ENCODE measurements at places on chromosomes 6 and 20.

DNA sequence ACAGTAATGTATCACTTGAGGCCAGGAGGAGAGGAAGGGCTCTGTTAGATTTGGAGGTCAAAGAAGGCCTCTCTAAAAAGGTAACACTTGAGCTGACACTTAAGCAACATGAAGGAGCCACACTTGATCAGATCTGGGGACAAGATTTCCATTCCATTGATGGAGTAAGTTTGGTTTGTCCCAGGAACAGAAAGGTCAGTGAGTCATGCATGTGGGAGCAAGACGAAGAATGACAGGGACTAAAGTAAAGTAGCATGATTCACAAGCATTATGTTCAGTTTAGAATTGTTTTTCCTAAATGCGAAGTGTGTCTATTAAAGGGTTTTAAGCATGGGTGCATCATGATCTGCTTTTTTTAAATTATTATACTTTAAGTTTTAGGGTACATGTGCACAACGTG is 47.4 kb downstream of the COL21A1 start:
- no peak for DNase-seq

DNA sequence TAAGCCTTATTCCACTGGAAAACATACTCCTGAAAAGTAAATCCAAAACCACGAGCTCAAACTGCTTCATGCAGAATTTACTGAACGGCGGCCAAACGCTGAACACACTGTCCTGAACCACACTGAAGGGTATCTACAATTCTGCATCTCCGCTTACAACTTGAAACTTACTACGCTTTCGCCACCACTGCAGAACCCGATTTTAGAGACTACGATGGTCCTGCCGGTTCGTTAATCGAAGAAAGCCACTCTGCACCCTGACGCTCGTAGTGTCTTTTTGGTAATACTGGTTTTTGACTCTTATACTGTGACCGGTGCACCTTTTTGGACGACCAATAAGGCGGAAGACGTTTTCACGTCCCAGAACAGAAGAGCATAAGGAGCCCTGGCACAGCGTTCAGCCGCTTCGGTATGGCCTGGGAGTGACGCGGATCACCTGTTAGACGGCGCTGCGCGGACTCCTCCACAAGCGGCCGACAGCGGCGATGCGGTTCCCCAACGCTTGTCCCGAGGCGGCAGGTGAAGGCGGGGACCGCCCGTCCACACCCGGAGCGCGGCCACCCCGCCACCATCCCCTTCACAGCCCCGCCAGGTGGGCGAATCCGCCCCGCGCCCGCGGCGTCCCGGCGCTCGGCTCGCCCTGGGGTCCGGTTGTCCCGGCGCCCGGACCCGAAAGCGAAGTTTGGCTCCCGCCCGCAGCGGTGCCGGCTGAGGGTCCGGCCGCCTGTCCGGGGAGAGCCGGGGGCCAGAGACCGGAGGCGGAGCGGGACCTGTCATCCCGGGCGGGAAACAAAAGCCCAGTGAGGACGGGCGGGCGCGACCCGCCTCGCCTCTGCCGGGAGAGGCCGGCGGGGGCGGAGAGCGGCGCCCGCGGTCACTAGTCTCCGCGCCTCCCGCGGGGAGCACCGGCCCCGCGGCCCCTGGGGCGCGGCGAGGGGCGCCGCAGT is 784 bp downstream of the FKBP5 start:
- DNase-seq, result peak; percentile 57

GRCh38 chr6:21026576-21027273 is 492.5 kb downstream of the CDKAL1 start:
- no peak for DNase-seq

DNA sequence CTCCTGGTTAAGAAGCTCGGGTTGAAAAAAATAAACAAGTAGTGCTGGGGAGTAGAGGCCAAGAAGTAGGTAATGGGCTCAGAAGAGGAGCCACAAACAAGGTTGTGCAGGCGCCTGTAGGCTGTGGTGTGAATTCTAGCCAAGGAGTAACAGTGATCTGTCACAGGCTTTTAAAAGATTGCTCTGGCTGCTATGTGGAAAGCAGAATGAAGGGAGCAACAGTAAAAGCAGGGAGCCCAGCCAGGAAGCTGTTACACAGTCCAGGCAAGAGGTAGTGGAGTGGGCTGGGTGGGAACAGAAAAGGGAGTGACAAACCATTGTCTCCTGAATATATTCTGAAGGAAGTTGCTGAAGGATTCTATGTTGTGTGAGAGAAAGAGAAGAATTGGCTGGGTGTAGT is 2.0 kb downstream of the HFE start:
- DNase-seq, result no peak

- no peak for DNase-seq
These were observed 240.9 kb downstream of the COL12A1 start for GRCh38 chr6:74964871-74965441.

DNA sequence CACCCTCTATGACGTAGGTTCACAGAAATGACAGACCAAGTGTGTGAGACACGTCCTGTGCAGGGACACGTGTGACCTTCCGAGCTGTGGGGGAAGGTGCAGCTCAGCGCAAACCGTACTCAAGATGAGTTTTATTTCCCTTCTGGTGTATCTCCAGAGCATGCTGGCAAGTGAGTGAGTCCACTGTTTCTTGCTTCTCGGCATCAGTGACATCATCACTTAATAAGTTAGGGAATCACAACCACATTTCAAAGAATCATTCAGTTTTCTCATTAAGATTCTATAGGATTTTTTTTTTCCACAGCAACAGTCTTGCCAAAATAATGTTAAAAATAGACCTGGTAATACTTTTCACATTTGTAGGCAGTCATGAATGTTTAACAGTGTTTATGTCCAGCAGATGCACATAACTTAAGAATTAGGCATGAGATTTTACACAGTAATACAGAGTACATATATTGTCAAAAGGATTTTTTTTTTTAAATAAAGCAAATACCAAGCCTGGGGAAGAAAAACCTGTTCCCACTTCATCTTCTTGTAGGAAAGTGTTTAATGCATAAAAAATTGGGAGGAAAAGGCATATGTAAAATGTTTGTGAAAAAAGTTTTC is 417.8 kb downstream of the CDC5L start:
- DNase-seq, result no peak
